ENCODE measurements at places on chromosomes 1 and 21. TPM values are rescaled to one million over a fixed set of nuclear protein-coding genes. Genes with fewer than 3 reads are reported as not detected.

Gene LY9
- total RNA-seq: 0.26 TPM

Gene PGD
- total RNA-seq: 56.5 TPM

Gene BEND5
- 3.7 TPM for total RNA-seq

Gene TLR5
- 7.1 TPM for total RNA-seq

Gene ST6GALNAC5
- 5.3 TPM for total RNA-seq

Gene CHRM3
- total RNA-seq: 118 TPM

Gene UBE2U
- not detected for total RNA-seq

Gene TM2D1
- total RNA-seq: 63.6 TPM

Gene TEX38
- total RNA-seq: not detected

Gene NECAP2
- 43.9 TPM for total RNA-seq

Gene MPZL1
- 130 TPM for total RNA-seq

Gene BNIPL
- total RNA-seq: 0.11 TPM

Gene MEX3A
- under 0.01 TPM for total RNA-seq

Gene EPHB2
- 2.1 TPM for total RNA-seq

Gene GNG4
- 1.5 TPM for total RNA-seq

Gene RLF
- 15.1 TPM for total RNA-seq

Gene FAM110D
- 8.5 TPM for total RNA-seq

Gene SLAMF7
- 0.42 TPM for total RNA-seq

Gene TMEM269
- 0.06 TPM for total RNA-seq

Gene RUNX3
- total RNA-seq: 0.91 TPM

Gene F13B
- total RNA-seq: not detected

Gene ADAMTS5
- total RNA-seq: 14.5 TPM

Gene REG4
- total RNA-seq: not detected

Gene ARMH1
- 0.26 TPM for total RNA-seq

Gene ZBTB8A
- 10.0 TPM for total RNA-seq

Gene STX12
- 44.0 TPM for total RNA-seq

Gene WNT3A
- not detected for total RNA-seq

Gene CYP4B1
- 98.8 TPM for total RNA-seq

Gene DMAP1
- total RNA-seq: 24.0 TPM

Gene CCDC17
- 0.66 TPM for total RNA-seq

Gene DNM3
- 6.4 TPM for total RNA-seq

Gene TMCO1
- 36.1 TPM for total RNA-seq

Gene CYP4Z1
- 2.8 TPM for total RNA-seq

Gene TNFRSF9
- not detected for total RNA-seq

Gene CLCNKA
- 0.33 TPM for total RNA-seq

Gene ANKRD65
- total RNA-seq: 19.2 TPM

Gene CDKN2C
- total RNA-seq: 31.0 TPM

Gene PDE4B
- 4.6 TPM for total RNA-seq

Gene TINAGL1
- 354 TPM for total RNA-seq

Gene PROK1
- total RNA-seq: not detected

Gene PTAFR
- total RNA-seq: 7.4 TPM
